Ovary (tissue), 10 donors: ENCODE measurements at places on chromosomes 1 and 21. TPM values are rescaled to one million over a fixed set of nuclear protein-coding genes. Genes with fewer than 3 reads are reported as not detected.

DNA sequence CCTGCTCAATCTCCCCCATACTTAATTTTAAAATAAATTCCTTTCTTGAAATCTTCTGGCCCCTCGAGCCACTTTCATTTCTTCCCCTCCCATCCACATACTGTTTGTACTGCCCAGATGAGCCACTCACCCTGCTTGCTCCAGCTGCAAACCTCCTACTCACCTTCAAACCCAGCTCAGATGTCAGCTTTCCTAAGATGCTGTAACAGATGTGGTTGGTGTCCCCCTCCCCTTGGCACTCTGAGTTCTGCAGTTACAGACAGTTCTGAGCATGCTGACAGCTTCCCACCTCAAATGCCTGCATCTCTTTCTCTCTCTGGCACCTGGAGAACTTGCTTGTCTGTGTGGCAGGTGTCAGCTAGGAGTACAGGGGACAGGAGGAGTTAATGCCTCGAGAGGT, 106.7 kb downstream of the PTPRU start:
- H3K36me3 ChIP-seq: no peaks in the 10 kb centered on the region
- no peaks in the 10 kb centered on the region for H3K4me1 ChIP-seq
- H3K4me3 ChIP-seq: no peak overlapping the region
- no peak for DNase-seq
- no peak overlapping the region for H3K27ac ChIP-seq

GRCh38 chr1:86750530-86750929, 46.2 kb downstream of the SH3GLB1 start:
- no peak overlapping the region for H3K4me3 ChIP-seq
- no peaks in the 10 kb centered on the region for H3K4me1 ChIP-seq
- DNase-seq: no peak

DNA sequence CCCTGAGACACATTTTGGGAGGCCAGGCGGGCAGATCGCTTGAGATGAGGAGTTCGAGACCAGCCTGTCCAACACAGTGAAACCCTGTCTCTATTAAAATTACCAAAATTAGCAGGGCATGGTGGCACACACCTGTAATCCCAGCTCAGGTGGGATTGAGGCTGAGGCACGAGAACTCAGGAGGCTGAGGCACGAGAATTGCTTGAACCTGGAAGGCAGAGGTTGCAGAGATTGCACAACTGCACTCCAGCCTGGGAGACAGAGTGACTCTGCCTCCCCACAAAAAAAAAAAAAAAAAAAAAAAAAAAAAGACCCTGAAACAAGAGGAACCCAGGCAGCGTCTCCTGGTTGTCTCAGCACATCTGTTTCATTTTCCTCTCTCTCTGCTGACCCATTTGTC, 24.2 kb downstream of the PGM1 start:
- no peaks in the 10 kb centered on the region for H3K36me3 ChIP-seq
- DNase-seq: no peak
- no peaks in the 10 kb centered on the region for H3K27me3 ChIP-seq
- H3K27ac ChIP-seq: no peak overlapping the region
- no peak overlapping the region for H3K4me3 ChIP-seq

- H3K27me3 ChIP-seq: no peaks in the 10 kb centered on the region
- no peaks in the 10 kb centered on the region for H3K36me3 ChIP-seq
- DNase-seq: no peak
- H3K27ac ChIP-seq: peak overlapping the region; percentile 55
Measured at GRCh38 chr1:59151387-59151761, 145.5 kb upstream of the FGGY start.

DNA sequence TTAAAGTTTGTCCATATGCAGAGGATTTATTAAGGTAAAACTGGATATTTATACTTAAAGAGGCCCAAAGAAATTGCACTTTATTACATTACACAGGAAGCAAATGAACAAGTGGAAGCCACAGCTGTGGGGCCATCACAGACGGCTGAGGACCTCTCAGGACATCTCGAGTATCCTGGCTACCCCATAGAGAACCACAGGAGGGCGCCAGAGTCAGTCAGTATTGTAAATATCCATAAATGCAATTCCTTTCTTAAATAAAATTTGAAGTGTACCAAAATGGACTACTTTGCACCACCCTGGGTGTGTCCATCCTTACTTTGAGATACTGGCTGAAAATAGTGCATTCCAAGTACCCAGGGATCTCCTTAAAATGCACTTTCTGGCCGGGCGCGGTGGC, 257.2 kb downstream of the MRPL39 start:
- H3K36me3 ChIP-seq: no peaks in the 10 kb centered on the region
- H3K4me3 ChIP-seq: no peak overlapping the region
- no peaks in the 10 kb centered on the region for H3K4me1 ChIP-seq
- H3K27ac ChIP-seq: no peak overlapping the region
- no peak for DNase-seq

DNA sequence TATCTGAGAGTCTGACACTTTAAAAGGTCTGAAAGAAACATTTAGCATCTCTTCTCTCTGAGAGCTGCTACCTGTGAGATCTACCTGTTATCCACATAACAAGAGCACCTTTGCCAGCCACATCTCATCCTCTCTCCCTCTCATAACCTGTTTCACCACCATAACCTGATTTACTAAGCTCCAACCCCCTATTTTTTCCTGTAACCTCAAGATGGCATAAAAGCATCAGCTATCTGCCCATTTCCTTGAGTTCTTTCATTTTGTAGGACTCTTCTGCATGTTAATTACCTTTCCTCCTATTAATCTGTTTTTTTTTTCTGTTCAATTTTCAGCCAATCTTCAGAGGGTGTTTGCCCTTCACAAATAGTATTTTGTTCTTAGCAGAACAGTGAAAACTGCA, 136.5 kb upstream of the KCNK1 start:
- no peak overlapping the region for H3K27ac ChIP-seq
- no peak for DNase-seq
- H3K4me3 ChIP-seq: no peak overlapping the region
- H3K27me3 ChIP-seq: no peaks in the 10 kb centered on the region

DNA sequence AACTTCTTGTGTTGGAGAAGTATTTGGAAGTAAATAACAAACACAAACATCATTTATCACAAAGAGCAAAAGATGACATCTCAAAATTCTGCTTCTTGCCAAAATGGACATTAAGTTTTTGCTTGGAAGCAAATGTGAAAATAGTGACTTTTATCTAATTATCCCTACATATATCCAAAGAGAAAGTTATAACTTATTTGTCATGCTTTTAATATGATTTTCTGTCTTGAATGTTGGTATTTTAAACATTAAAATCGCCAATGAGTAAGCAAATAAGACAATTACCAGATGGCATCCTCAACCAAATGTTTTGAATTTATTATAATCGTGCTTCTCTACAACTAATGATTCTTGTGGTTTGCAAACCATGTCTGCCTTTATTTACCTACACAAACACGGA, 594.3 kb downstream of the KIF26B start:
- H3K4me1 ChIP-seq: no peaks in the 10 kb centered on the region
- H3K4me3 ChIP-seq: no peak overlapping the region
- H3K36me3 ChIP-seq: no peaks in the 10 kb centered on the region
- H3K27me3 ChIP-seq: no peaks in the 10 kb centered on the region
- no peak for DNase-seq

GRCh38 chr1:109277434-109278204, 5.3 kb downstream of the PSRC1 start:
- no peaks in the 10 kb centered on the region for H3K27me3 ChIP-seq
- H3K4me1 ChIP-seq: peaks cover 2% of the 10 kb centered on the region
- peak; percentile 73 for DNase-seq
- no peaks in the 10 kb centered on the region for H3K36me3 ChIP-seq
- no peak overlapping the region for H3K27ac ChIP-seq

DNA sequence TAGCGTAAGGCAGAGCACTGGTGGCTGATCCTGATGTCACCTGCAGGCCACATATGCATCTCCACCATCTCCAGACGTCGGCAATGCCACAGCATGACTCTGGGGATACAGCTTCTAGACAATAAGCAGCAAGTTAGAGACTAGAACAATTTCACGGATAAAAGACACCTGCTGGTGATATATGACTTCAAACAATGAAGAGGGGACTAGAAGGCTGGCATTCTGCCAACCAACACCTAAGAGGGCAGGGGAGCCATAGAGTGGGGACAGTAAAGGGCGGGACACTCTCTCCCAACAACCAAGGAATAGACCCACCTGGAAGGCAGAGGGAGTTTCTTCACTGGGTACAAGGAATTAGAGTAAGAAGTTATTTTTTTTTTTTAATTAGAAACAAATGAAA, 126.7 kb downstream of the SIM2 start:
- H3K27ac ChIP-seq: no peak overlapping the region
- H3K36me3 ChIP-seq: no peaks in the 10 kb centered on the region
- H3K27me3 ChIP-seq: no peaks in the 10 kb centered on the region
- no peak overlapping the region for H3K4me3 ChIP-seq

DNA sequence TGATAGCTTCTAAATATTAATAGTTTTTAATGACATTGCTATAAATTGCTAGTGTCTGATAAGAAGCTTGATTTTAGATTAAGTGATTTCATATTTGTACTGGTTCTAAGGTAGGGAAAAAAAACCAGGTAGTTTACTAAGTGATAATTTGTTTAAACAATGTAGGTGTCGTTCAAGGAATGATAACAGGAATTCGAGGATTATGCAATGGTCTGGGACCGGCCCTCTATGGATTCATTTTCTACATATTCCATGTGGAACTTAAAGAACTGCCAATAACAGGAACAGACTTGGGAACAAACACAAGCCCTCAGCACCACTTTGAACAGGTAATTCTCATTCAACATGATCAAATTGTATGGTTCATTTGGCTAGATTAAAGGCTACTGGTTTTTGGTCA, 52.4 kb downstream of the SASS6 start:
- H3K27ac ChIP-seq: no peak overlapping the region
- H3K36me3 ChIP-seq: no peaks in the 10 kb centered on the region
- no peak overlapping the region for H3K4me3 ChIP-seq
- DNase-seq: no peak
- no peaks in the 10 kb centered on the region for H3K27me3 ChIP-seq
- peaks cover 2% of the 10 kb centered on the region for H3K4me1 ChIP-seq

DNA sequence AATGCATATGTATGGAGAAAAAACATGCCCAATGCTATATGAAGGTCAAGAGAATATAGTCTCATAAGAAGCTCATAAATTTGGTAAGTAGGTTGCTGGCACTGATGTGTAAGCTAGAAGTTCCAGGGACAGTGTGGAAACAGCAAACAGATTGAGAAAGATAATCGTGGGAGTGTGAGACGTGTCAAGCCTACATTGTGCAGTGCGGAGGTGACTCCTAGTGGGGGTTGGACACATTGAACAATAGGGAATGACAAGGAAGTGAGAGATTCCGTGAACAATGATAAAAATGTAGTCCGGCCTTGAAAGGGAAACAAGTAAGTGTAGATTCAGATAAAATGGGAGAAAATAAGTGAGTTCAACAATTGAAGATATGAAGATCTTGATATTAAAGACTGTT, 788.4 kb upstream of the PRMT6 start:
- no peak for DNase-seq
- H3K4me3 ChIP-seq: no peak overlapping the region
- H3K27ac ChIP-seq: no peak overlapping the region

GRCh38 chr1:38436749-38437148, 390.2 kb upstream of the POU3F1 start:
- H3K36me3 ChIP-seq: no peaks in the 10 kb centered on the region
- H3K4me1 ChIP-seq: no peaks in the 10 kb centered on the region
- no peak overlapping the region for H3K4me3 ChIP-seq
- H3K27me3 ChIP-seq: no peaks in the 10 kb centered on the region
- no peak overlapping the region for H3K27ac ChIP-seq

CLDN8 gene
- total RNA-seq: not detected

CD1E gene
- total RNA-seq: not detected

TCEANC2 gene
- 2.7 TPM for total RNA-seq

LORICRIN gene
- total RNA-seq: not detected

CHI3L1 gene
- total RNA-seq: 70.5 TPM

TIE1 gene
- 10.4 TPM for total RNA-seq

NUDT17 gene
- total RNA-seq: 2.3 TPM
